ENCODE measurements at places on chromosomes 6 and 20.

GRCh38 chr6:1856381-1856780 lies 246.7 kb downstream of the FOXC1 start:
- no peak for DNase-seq

DNA sequence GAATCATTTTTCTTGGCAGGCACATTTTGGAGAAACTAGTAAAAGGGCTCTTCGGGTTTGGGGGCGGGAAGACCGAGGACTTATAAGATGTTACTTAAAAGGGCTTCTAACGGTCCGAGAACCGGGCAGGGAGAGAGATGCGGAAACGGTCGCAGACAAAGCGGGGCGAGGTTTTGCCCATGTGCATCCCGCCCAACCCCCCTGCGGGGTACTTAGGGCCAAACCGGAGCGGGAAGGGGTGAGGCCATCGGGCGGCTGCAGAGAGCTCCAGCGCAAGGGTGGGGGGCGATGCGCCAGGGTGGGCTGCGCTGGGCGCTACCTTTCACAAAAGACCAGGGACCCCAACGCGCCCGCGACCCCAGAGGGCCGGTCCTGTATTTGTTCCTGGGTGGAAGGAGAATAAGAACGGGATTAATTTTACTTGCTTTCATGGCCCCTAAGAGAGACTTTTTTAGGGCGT lies 616 bp downstream of the TUBB start:
- no peak for DNase-seq

DNA sequence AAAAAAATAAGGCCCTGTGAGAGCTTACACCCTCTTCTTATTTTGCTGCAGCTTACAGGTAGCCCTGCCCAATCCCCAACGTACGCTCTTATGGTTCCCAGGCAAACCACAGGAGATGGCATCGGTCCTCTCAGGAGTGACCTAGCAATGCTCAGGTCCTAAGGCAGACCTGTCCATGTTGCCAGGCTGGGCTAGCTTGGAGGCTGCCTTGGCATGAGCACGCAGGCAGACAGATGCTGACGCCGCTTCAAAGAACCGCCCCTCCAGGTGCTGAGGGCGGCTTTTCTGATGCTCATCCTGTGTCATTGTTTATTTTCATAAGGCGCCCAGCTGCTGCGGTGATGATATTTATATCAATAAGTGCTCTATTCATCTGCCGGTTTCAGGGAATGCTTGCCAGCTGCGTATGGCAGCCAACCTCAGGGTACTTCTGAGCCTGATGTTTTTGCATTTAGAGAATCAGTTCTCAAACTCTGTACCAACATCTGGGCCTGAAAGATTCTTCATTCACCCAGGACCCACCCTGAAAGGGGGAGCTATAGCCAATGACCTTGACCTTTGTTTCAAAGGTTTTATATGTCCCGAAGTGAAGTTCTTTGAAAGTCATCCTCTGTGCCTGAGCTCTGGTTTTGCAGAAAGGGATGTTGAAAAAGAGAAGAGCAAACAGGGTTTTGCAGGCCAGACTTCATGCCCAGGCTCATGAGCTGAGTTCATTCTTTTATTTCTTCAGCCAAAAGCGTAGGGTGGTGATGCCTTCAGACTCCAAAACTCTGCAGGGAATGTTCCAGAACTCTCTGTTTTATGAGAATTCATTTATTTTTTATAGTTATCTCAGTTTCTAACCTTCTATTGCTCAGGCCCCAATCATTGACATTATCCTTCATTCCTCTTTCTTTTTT lies 475.6 kb upstream of the CHD6 start:
- no peak for DNase-seq

- no peak for DNase-seq
Observed at GRCh38 chr20:4086771-4087687, 71.7 kb upstream of the RNF24 start.

GRCh38 chr6:142167486-142167885 lies 20.4 kb downstream of the VTA1 start:
- DNase-seq, result no peak

- DNase-seq, result no peak
Observed at GRCh38 chr20:44707018-44707579, 8.1 kb upstream of the CCN5 start.

GRCh38 chr6:327538-328116 lies 35.3 kb downstream of the DUSP22 start:
- no peak for DNase-seq

DNA sequence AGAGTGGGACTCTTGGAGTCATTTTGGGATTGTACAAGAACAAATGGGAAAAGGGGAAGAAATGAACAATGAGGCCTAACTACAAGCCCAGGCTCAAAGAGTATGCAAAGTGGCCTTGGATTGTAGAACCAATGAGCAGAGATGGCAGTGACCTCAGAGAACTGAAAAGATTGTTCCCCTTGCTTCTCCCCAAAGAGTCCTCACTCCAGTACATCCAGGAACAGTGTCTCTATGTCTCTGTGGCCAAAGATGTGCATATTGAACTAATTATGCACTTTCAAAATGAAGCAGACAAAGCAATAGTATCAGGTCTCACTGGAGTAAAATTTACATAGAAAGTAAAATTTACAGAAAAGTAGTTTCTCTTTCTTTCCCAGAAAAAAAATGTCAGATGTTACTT lies 81.0 kb downstream of the SMLR1 start:
- DNase-seq, result no peak

Measured in A549 (cell line).